Stimulated activated CD8-positive, alpha-beta memory T cell treated with anti-CD3 and anti-CD28 coated beads, Interleukin-4, amount 100 ng/mL, for 1 hour (primary cell): ENCODE measurements at places on chromosomes 5 and 9.

DNA sequence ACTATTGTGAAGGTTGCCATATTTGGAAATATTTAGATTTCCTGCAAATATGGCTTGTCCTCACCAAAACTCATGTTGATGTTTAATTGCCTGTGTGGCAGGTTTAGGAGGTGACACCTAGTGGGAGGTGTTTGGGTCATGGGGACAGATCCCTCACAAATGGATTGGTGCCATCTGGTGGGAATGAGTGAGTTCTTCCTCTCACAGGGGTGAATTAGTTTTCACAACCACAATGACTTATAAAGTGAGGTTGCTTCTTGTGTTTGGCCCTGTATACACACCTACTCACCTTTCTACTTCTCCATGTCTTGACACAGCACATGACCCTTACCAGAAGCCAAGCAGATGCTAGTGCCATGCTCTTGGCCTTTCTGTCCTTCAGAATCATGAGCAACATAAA, 41.1 kb downstream of the ISOC1 start:
- no peak for DNase-seq

GRCh38 chr5:132473019-132473531, 17.5 kb downstream of the IRF1 start:
- no peak for DNase-seq

DNA sequence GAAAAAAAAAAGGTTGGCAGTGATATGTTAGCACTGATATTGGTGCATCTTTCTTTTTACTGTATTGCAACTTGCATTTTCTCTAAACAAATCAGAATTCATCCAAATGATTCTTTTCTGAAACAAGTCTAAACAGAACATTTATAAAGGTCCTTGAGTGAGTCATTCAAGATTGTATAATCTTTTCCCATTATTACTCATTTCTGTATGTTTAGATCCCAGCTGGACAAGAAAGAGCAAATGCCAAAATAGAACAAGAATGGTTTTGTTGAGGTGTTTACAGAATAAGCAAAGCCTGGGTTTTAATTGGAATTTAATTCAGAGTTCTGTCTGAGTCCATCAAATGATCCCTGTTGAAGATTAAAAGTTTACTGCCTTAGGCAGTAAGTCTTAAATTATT, 112.3 kb downstream of the VCAN start:
- no peak for DNase-seq

DNA sequence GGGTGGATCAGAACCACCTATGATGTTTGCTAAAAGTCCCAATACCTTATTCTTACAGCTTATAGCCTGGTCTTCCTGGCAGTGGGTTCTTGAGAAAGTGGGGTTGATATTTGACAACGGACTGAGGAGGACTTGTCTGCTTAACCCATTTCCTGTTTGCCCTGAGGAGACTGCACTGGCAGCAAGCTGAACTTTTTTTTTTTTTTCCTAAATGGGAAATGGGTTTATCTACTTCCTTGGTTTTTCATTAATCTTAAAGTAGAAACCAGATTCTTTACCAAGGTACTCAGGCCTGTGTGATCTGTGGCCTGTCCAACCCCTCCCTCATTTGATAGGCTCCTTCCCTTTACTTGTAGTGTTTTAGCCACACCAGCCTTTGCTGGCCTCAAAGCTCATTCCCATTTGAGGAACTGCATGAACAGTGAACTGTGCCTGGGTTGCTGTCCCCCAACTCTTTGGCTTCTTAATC, 47.1 kb downstream of the C9orf57 start:
- DNase-seq: no peak

DNA sequence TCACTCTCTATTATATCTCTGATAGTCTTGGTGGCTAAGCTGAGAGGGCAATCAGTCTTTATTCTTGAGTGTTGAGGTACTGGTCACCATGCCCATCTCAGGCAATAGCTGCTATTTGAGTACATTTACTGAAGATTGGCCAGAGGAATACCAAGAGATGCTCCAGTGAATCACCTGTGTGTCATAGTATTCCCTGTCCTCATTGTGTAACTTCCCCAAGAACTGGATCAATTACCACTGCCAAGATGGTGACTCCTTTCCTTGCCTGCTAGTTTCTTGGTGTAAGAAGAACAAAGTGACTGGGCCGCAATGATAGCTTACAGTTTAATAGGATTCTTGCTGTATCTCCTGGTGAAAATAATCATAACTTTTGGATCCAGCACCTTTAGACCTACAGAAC, 418.7 kb upstream of the KIF2A start:
- no peak for DNase-seq

GRCh38 chr5:154786414-154786813, 31.2 kb downstream of the LARP1 start:
- DNase-seq: no peak

DNA sequence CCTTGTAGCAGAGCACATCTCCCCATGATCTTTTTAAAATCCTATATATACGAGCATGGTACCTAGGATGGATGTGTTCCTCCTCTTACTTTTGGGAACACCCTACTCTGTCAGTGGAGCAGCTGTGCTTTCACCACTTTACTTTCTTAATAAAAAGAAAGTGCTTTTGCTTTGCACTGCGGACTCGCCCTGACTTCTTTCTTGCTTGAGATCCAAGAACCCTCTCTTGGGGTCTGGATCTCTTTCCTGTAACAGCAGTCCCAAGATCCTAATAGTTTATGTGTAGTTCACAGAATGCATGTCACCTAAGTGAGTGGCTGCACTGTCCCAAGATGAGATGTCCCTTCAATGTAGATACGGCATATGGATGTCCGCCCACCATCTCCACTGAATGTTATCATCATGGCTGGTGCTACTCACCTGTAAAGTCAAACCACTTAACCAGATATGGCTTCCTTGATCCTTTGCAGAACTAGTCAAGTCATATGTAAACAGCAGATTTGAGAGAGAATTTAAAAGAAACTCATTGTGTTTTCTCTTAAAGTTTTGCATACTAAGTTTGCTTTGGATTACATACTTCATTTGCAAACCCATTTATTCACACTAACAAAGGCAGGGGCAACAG, 1.9 kb downstream of the FGF1 start:
- DNase-seq: no peak

- DNase-seq: no peak
These were observed 202.7 kb upstream of the NR3C1 start for GRCh38 chr5:143606043-143606752.

DNA sequence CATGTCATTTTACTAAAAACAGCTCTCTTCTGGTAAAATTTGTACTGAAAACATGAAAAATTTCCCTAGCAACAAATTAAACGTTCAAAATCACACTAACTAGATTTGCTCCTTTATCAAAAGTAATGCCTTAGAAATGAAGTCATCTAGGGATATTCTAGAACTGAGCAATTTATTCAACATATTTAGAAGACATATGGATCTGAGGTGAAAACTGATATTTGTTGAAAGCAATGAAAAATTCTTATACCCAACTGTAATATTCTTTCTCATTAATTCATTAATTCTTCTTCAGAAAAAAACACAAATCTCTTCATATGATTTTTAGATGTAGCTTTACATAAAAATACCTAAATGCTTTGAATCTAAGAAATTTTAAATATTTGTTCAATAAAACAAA, 604.9 kb downstream of the NR2F1-AS1 start:
- no peak for DNase-seq

GRCh38 chr5:11306365-11306764, 545.3 kb upstream of the DAP start:
- DNase-seq: no peak

DNA sequence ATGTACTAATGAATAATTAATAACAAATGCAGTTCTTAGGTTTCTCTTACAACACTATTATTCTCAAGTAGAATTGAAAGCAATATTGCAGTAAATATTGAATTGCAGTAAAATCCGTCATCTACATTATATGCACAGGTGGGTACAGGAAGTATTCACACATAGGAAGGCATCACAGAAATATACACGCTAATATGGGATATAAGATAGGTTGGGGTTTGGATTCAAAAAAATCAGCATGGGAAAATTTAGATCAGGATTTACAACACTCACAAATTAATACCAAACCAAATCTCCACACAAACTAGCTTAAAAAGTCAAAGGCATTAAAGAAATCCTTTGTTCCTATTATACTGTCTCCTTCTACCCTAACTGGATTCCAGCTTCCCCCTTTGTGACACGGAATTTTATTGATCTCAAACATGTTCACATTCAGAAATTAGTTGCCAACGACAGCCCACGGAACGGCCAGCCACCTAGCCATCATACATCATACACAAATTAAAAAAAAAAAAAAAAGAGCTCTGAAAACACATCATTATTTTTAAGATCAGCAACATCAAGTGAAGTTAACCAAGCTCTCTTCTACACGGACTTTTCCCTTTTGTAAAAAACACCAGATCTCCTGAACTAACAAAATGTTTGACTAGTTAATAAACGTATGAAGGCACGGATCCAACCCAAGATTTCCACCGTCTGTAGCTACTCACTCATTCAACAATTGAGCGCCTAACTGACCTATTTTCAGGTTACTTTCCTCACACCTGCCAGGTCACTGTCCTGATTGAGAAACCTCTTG, 2.2 kb downstream of the NR6A1 start:
- DNase-seq: no peak

- no peak for DNase-seq
These were observed 195.0 kb upstream of the TBC1D2 start for GRCh38 chr9:98450496-98450895.

DNA sequence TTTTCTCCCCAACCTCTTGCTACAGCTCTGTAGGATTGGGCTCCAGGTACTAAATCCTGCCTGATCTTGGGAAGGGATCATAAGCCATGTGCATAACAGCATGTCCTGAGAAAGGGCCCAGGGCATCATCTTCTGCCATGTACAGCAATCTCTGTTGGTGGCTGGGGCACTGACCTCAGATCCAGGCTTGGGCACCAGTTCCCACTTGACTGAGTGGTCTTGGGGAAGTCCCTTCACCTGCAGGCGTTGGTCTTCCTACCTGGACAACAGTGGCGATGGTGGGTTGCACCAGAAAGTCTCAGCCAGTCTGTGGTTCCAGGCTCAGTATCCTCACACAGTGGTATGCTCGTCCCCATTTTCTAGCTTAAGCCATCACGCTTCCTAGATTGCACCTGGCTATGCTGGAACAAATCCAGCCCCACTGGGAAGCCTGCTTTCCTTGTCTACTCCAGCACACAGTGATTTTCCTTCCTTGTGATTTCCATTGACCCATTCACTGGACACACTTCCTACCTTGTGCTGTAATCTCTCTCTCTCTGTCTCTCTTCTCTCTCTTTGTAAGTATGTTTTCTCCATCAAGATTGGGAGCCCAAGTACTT, 121.7 kb upstream of the PITX1 start:
- no peak for DNase-seq

GRCh38 chr9:14671377-14671776, 21.9 kb downstream of the ZDHHC21 start:
- DNase-seq: no peak

- DNase-seq: no peak
These were observed 540.3 kb downstream of the GABRG2 start for GRCh38 chr5:162607879-162608278.

- no peak for DNase-seq
These were observed 536.5 kb upstream of the ZNF462 start for GRCh38 chr9:106326493-106326892.

DNA sequence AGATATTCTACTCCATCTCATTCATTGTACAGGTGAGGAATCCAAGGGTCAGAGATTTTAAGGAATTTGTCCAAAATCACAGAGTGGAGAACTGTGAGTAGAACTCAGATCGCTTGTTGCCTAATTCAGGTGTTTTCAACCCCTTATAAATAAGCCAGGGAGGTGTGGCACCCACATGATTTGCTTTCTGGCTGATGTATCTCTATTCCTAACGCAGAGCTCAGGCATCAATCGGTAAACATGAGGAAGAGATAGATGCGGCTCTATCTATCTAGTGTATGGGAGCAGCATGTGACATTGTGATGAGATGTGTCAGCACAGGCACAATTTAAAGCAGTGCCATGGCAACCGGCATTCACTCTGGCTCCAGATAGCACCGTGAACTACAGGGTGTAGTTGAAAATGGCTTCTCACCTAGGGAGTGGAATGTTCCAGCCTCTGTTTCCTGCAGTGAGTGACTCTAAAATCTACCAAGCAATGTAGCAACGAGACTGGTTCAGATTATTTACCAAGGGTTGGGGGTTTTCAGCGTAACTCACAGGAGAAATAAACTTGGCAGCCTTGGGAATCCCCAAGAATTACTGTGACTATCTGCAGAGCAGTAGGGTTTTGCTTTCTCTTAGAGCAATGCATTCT, 53.4 kb upstream of the SUB1 start:
- peak; percentile 11 for DNase-seq

DNA sequence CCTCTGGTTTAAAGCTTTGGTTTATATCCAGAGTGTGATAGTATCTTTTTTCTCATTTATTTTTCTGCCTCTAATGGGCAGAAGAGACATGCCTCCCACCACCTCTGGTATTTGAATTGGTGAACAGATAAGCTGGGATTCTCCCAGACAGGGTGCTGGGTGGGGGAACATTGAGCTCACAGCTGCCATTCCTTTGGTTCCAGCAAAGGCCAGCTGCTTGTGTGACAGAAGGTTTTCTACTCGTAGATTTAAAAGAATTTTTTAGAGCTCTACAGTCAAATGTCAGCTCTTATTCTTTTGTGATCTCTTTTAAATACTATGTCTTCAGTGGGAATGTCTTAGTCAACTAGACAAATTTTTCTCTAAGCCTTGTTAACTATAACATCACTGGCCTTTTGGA, 54.7 kb upstream of the ADAMTS16 start:
- DNase-seq: no peak

GRCh38 chr5:1437876-1438559, 7.2 kb downstream of the SLC6A3 start:
- DNase-seq: no peak

GRCh38 chr5:65506961-65507360, 25.2 kb upstream of the ADAMTS6 start:
- DNase-seq: no peak
